Ammon's horn (tissue), 1 donor: ENCODE measurements at places on chromosomes 7 and 10.

DNA sequence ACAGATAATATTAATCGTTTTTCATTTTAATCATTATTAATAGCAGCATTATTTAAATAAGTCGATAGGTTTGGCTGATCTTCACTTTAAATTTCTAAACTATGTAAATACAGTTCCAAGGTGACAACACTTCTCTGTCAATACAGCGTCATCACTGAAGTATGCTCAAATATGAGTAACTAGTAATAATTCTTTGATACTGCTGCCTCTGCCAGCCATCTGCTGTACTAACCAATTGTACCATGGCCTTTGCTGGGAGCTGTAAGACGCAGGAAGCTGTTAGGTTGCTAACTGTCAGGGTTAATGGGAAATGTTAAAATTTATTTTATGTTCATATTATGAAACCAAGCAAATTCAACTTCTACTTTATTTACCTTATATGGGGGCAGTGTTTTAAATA is 1650.5 kb upstream of the LRRTM3 start:
- no peak for DNase-seq

GRCh38 chr7:23544913-23545354 is 13.2 kb upstream of the TRA2A start:
- DNase-seq: no peak

GRCh38 chr10:82757397-82757796 is 882.4 kb downstream of the NRG3 start:
- no peak for DNase-seq

- no peak for DNase-seq
These were observed 8.1 kb downstream of the DENND10 start for GRCh38 chr10:119112056-119112455.

DNA sequence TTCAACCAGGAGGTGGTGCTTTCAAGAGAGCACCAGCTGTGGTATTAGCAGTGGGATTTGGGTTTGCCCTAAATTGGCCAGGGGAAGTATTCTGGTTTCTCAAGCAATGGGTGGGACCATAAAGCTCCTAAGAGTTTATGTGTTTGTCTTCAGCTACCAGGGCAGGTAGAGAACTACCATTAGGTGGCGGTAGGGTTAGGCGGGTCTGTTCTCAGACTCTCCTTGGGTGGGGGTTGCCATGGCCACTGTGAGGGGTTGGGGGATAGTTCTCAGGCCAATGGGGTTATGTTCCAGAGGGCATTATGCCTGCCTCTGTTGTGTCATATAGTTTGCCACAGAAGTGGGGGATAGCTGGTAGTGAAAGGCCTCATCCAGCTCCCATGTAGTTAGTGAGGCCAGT is 47.7 kb upstream of the BICC1 start:
- no peak for DNase-seq

GRCh38 chr7:131502810-131503508 is 53.5 kb downstream of the PODXL start:
- peak; percentile 53 for DNase-seq

GRCh38 chr7:94052398-94053180 is 48.4 kb upstream of the BET1 start:
- DNase-seq: no peak
